ENCODE measurements at places on chromosomes 3 and 15.

DNA sequence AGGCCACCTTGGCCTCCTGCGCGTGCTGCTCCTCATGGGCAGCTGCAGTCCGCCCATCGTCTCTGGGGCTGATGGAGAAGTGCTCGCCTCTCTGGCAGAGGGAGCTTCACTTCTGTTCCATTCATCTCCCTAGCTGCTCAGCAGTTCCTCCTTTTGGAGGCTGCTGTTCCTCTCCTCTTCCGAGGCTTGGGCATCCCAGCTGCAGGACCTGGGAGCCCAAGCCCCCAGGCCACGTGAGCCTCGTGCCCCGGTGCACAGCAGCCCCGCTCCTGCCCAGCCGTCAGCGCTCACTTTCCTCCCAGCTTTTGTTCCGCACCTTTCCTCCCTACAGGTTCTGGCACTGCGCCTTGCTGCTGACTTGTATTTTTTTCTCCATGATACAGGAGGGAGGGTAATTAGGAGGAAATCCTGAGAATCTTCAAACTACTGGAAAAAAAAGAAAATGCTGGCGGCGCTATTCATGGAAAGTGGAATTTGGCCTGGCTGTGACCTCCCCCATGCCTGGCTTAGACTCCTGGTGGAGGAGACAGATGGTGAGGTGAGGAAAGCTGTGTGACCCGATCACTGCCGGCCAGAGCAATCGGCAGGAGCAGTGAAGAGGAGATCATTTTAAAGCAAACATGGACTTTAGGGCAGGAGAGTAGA is 210.1 kb downstream of the CHST2 start:
- peak; percentile 44 for DNase-seq

DNA sequence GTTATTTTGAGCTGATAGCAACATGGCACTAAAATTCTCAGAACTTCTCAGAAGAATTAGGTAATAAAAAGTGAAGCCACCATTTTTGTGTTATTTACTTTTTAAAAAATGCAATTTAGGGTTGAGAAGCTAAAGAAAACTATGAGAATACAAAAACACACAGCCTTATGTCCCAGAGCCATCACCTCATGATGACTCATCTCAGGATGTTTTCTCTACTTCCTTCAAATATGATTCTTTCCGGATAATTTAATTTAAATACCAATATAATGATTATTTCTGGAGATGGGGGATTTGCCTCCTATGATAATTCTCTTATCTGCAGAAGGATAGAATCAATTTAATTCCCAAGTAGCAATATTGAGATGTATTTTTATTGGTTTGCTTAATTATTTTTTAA is 105.6 kb upstream of the BFSP2 start:
- no peak for DNase-seq

DNA sequence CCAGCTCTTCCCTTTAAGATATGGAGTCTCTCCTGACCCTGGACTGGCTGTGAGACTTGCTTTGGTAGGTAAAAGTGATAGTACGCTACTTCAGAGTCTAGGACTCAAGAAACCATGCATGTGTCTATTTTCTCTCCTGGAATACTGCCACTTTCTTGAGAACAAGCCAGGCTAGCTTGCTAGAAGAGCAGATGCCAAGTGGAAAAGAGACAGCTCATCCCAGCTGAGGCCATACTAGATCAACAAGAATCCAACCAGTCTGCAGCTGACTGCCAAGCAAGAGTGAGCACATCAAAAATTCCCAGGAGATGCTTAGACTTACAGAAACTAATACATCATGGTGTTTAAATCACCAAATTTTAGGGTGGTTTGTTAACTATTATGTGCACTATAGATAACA is 208.3 kb upstream of the RBMS3 start:
- DNase-seq, result no peak

GRCh38 chr3:53836084-53836872 is 9.9 kb downstream of the CHDH start:
- no peak for DNase-seq

- no peak for DNase-seq
These were observed 82.1 kb downstream of the DUT start for GRCh38 chr15:48413304-48413703.

- no peak for DNase-seq
These were observed 68.0 kb downstream of the TFG start for GRCh38 chr3:100777271-100777670.

DNA sequence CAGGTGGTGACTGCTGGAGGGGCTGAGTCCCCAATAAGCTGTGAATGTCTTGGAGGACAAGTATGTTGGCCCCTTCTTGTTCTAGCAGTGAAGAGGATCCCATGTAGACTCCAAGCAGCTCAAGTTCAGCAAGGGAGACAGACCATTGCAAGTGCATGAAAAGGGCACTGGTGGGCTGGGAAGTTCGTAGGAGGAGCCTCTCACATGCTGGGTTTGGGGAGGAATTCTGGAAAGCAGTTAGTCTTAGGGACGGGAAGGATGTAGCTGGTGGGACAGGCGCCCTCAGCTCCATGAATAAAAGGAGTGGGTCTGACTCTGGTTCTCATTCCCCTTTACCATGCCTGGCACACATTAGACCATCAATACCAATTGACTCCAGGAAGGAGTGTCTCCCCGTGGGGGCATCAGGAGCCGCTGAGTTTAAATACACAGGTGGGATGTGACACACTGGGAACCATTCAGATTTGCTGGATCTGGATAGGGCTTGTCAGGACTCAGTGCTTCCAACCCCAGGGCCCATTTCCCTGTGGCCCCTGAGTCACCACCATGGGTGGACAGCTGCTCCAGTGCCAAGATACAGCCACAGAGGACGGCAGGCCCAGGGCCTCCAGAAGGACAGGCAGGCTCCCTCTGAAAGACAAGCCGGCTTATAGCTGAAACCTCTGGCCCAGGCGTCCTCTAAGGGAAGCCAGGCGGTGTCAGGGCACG is 552 bp upstream of the XYLB start:
- no peak for DNase-seq

DNA sequence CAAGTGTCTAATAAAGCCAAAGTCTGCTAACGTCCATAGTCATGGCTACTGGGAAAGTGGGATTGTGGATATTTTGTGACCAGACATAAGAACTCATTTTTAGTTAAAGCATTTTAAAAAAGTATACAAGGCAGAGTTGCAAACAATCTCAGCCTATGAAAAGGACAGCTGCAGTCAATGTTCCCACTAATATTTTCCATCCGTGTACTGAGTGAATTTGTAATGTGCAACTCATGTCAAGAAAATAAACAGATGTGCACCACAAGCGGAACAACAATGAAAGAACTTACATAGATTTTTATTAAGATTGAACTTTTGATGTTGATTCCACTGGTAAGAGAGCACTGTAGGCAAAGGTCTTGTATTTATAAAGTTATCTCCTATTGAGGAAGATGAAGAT is 231.3 kb upstream of the SEMA6D start:
- DNase-seq, result no peak

DNA sequence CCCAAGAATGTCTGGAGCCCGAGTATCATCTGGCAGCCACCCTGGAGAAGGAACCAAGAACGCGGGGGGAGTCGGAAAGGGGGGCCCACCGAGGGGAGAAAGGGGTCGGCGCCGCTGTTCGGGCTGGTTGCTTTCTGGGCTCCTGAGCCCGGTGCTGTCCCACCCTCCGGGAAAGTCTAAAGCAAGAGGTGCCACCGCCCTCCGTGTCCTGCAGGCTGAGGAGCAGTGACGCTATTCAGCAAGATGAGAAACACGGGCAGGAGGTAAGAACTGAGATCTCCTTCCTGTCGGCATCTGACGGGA is 234.8 kb downstream of the XXYLT1 start:
- no peak for DNase-seq

DNA sequence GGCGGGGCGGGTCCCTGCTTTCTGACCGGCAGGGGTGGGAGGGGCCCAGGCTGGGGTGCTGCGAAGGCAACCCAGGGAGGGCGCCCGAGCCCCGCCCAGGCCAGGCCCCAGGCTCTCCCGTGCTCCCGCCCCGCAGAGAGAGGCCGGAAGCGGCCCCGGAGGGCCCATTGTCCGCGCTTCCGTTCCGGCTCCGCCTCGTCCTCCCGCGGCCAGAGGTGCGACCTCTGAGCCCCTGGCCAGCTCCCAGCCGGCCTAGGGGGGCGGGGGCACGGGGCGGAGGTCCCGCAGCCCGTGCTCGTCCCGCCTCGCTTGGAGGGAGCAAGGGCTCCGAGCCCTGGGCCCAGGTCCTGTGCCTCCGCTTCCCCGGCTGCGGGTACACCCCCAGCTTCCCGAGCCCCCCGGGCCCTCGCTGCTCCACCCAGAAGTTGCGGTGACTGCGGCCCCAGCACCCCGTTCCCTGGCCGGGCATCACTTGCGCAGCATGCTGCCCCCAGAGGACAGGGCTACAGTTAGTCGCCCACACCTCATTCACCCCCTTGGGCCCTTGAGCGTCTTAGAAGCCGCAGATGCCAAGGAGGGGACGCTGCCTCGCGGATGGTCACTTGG is 20.4 kb upstream of the PLXND1 start:
- no peak for DNase-seq

GRCh38 chr3:76245622-76246021 is 460.3 kb upstream of the ZNF717 start:
- DNase-seq, result no peak

GRCh38 chr15:67512933-67513714 is 7.8 kb upstream of the C15orf61 start:
- DNase-seq, result peak; percentile 35

- DNase-seq, result no peak
These were observed 15.2 kb upstream of the CLEC3B start for GRCh38 chr3:45010811-45011333.

DNA sequence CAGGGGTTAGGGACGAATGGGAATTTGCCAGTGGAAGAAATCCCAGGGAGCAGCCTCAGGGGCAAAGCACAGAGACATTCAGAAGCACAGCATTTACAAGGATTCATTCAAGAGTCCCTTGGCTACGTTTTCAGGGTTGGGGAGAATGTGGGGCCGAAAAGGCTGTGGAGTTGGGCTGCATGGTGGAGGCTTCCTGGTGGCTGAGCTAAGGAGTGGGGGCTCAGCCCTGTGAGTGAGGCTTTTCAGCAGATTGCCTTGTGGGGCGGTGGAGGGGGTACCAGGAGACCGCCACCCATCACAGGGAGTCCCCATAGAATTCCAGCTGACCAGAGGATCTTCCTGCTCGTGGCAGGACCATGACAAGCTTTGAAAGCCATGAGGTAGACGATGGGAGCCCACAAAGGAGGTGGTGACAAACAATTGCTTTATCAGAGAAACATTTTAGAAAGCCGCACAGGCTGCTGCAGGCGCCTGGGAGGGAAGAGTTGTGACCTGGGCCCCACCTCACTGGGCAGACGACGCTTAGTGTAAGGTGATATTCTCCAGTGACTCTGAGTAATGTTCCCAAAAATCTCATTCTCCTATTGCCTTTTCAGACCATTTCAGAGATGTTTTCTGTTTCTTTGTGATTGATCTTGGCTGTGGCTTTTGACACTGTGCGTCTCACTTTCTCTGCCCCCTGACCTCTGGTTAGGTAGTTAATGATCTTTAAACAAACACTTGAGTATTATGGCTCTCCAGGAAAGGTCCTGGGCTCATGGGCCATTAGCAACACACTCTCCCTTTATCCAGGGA is 128.0 kb downstream of the DNAJB8 start:
- no peak for DNase-seq

DNA sequence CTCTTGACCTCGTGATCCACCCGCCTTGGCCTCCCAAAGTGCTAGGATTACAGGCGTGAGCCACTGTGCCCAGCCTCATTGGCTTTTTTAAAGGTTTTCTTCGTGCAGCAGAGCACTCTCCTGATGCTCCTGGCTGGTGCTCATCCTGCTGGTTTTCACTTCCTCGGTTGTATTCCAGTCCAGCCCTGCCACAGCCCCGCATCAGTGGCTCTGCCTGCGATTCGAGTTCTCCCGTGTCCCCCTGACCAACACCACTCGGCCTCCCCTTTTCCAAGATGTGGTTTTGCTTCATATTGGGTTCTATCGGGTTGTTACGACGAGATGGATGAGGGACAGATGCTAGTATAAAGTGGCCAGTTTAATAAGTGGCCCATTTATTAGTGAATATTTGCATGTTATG is 27.8 kb downstream of the EFCC1 start:
- no peak for DNase-seq

DNA sequence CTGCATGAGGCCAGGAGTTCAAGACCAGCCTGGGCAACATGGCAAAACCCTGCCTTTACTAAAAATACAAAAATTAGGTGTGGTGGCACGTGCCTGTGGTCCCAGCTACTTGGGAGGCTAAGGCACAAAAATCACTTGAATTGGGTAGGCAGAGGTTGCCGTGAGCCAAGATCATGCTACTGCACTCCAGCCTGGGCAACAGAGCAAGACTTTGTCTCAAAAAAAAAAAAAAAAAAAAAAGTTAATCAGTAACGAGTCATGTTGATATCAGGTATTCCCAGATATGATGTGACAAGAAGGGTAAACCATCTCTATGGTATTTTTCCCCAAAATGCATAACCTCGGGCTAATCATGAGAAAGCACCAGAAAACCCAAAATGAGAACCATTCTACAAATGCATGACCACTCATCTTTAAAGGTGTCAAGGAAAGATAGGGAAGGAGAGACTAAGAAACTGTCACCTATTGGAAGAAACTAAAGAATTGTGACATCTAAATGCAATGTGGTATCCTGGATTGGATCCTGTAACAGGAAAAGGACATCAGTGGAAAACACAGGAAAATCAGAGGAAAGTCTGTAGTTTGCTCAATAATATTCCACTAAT is 66.5 kb upstream of the MAP4 start:
- DNase-seq, result no peak

DNA sequence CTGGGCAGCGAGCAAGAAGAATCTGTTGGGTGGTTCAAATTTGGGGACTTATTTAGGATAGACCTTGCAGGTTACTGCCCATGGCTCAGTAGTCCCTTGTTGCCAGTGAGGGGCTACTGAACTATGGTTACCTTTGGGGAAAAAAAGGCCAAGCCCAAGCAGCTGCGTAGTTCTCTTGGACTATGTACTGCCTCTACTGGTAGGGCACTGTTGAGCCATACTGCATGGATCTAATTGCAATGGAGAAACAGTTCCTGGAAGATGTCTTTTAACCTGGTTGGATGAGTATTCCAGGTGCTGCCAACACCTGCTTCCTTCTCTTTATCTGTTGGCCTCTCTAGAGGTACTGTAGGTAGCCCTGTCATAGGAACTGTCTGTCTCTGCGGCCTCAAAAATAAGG is 671.9 kb upstream of the CBLB start:
- no peak for DNase-seq

- no peak for DNase-seq
These were observed 66.4 kb downstream of the LRTM1 start for GRCh38 chr3:54861248-54862067.

- DNase-seq, result no peak
These were observed 70.4 kb upstream of the PDZRN3 start for GRCh38 chr3:73694983-73695757.

- DNase-seq, result peak; percentile 52
These were observed 2.1 kb downstream of the EPHB1 start for GRCh38 chr3:134797057-134797740.

GRCh38 chr3:69201658-69202057 is 79.3 kb upstream of the LMOD3 start:
- no peak for DNase-seq

GRCh38 chr3:61863579-61863978 is 302.2 kb downstream of the PTPRG start:
- no peak for DNase-seq
